CD4-positive, alpha-beta T cell (primary cell): ENCODE measurements at places on chromosomes 5 and 9. TPM values are rescaled to one million over a fixed set of nuclear protein-coding genes. Genes with fewer than 3 reads are reported as not detected.

GRCh38 chr5:2352101-2352861, 399.2 kb downstream of the IRX2 start:
- DNase-seq, result no peak

- no peak for DNase-seq
These were observed 7.8 kb upstream of the ORM1 start for GRCh38 chr9:114314881-114315722.

DNA sequence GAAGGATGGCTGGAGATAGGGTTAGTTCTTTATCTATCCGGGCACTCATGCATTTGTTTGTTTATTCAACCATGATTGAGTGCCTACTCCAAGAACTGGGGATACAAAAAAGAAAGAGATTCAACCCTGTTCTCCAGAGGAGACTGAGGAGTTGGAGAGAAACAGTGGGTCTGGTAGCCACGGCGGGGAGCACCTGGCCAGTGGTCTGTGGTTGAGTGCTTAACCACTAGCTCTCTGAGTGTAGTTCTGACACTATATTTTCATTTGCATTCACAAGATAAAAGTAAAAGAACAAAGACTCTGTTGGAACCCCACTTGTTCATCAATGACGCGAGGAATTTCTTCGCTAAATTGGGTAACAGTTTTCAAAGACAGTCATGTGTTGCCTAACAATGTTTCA, 295.5 kb upstream of the MSX2 start:
- no peak for DNase-seq

- no peak for DNase-seq
These were observed 39.7 kb upstream of the RNU6ATAC start for GRCh38 chr9:134204041-134204440.

DNA sequence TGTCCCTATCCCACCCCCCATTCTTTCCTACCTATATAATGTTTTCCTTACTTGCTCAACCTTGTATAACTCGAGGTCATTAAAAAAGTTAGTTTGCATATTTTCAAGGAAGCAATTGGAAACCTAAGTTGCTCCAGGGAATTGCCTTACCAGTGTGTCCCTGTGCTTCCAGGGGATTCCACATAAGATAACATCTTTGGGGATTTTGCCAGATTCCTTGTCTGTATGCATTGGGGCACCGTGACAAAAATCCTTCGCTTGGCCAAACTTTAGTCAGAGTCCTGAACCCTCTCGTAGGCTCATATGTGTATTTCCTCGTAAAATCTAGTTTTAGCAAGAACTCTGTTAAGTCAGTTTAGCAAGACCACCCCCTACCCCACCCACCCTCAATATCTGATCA, 14.7 kb upstream of the OSMR start:
- DNase-seq, result no peak

DNA sequence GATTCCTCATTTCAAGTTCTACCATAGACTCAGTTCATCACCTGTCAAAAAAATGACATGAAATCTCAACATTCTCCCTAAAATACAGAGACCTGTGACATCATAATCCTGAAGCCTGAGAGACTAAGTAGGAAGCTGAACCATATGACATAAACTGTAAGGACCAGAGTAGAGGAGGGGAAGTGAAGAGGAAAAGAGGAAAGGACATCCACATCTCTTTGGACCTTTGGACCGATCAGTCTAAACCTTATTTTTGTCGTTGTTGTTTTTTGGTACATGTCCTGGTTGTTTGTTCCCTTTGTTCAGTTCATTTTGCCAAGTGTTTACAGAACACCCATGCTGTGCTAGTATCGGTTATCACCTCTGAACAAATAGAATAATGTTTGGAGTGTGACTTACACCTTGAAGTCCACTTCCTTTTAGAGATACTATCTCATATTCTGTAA, 41.9 kb downstream of the LURAP1L start:
- no peak for DNase-seq

DNA sequence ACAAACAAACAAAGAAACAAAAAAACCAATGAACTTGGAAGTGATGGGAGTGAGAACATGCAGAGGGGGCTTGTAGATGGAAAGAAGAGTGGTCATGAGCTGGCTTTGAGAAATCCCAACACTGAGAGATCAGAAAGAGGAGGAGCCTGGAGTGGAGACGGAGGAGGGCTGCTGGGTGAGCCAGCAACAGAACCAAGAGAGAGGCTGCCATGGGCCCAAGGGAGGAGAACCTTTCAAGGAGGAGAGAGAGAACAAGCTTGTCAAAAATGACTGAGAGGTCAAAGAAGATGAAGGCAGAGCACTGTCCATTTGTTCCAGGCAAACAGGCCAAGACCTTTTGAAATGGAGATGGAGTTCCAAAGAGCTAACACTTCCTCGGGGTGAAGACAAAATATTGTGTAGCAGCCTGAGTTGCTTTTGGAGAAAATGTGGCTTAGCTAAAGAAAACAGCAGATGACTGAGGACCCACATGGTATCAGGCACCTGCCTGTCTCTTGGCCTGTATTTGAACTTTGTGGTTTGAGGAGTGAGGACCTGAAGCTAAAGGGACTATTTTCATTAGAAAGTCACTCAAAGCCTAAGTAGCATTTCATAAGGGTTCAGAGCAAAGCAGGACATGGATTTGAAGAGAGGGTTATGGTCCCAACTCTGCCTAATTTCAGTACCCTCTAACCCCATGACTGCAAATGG, 13.1 kb downstream of the NSG2 start:
- DNase-seq, result no peak

- DNase-seq, result no peak
These were observed 458.4 kb downstream of the KDM4C start for GRCh38 chr9:7216004-7216841.

DNA sequence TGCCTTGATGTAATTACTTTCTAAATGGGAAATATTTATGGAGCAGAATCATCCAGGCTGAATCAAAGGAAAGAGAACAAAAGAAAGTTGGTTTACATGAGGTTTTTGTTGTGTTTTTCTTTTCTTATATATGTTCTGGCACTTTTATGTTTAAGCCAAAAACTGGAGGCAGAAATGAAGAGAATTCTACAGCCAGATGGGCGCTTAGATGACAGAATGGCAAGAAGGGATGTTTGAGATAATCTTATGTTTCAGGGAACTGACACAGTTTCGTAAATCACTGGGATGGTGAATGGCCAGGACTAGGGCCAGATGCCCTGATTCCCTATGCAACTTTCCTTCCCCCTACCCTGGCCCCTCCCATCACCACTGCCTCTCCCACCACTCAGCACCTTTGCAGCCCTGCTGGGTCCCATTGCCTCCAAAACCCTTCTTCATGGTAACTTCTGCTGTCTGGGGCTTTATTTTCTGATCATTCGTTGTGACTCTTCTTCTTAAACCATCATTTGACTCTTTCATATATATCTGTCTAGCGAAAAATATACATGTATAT, 111.8 kb downstream of the EFNA5 start:
- DNase-seq, result no peak

DNA sequence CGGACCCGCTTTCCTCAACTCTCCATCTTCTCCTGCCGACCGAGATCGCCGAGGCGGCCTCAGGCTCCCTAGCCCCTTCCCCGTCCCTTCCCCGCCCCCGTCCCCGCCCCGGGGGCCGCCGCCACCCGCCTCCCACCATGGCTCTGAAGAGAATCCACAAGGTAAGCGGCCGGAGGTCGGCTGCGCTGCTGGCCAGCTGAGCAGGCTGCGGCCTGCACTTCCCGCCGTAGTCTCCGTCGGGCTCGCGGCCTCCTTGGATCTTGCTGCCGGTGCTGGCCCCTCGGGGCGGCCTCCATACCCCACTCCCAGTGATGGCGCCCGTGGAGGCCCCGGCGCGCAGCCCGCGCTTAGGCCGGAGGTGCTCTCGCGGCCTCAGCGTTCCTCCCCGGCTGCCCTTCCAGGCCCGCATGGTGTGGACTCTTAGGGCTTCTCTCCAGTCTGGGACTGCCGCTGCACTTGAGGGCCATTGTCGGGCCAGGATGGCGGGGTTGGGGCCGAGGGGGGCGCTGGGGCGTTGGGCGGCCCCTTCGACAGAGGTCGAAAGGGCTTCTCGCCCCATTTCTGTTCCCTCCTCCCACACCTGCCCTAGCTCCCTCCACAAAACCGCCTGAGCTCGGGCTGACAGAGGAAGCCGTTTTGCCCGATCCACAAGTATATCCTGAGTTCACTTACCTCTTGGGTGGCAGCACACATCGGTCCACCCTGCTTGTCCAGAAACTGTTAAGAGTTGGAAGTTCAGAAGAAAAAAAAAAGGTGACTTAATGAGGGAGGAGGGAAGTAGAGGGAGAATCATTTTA, 714 bp downstream of the UBE2D2 start:
- peak; percentile 38 for DNase-seq

GRCh38 chr5:35741126-35741716, 115.5 kb upstream of the IL7R start:
- no peak for DNase-seq

DNA sequence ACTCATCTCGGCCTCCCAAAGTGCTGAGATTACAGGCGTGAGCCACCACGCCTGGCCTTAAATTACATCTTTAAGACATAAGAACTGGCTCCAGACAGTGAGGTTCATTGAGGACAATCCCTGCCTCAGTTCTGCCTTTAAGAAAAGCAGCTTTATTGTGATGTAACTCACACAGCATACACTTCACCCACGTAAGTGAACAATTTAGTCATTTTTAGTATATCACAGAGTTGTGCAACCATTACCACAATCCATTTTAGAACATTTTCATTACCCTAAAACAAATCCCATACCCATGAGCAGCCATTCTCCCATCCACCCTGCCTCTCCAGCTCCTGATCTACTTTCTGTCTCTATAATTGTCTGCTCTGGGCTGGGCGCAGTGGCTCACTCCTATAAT, 24.0 kb upstream of the LTC4S start:
- DNase-seq, result no peak

GRCh38 chr9:121225240-121225639, 23.6 kb upstream of the RAB14 start:
- no peak for DNase-seq

DNA sequence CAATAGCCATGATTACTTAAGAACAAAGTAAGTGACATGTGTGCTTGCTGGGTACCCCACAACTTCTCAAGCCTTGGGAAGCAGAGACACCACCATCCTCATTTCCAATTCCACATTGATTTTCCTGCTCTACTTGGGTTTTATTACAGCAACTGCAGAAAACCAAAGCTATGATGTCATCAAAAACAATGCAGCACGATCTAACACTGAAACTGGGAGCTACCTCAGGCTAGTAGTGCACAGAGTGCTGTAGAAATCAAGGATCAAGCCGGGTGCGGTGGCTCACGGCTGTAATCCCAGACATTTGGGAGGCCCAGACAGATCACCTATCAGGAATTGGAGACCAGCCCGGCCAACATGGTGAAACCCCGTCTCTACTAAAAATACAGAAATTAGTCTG, 174.4 kb upstream of the MSX2 start:
- DNase-seq, result no peak

DNA sequence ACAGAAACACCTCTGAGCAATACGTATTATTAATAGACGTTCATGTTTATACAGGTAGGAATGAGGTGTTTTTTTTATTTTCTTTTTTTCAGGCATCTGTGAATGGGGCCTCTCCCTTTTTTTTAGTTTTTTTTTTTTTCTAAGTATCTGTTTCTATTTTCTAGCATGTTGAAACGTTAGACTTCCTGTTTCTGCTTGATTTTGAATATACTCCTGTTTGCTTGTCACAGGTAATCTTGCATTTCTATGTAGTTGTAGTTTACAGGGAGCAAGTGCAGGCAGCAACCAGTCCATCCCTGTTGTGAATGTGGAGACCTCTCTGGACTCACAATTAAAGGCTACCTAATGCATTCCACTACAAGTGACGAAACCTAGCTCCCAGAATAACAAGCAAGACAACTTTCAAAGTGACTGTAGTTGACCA, 22.8 kb upstream of the TNFAIP8 start:
- DNase-seq, result no peak

GRCh38 chr5:386432-387341, 56.3 kb upstream of the EXOC3 start:
- no peak for DNase-seq

DNA sequence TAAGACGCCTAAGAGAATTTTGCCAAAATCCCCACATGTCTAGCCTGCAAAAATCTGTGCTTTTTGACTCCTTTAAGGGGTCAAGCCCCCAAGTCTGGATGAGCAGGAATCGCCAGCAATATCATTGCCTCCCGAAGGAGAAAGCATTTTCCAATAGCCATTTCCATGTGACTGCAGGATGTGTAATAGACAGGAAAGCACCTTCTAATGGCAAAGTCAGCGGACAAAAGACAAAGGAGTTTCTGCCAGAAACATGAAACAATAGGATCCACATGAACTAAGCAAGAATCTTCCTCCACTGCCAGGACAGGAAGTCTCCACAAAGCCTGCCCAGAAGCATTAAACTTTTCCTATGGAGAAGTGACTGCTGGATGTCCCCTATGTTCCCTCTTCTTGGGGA, 177.1 kb upstream of the PCSK5 start:
- no peak for DNase-seq

GRCh38 chr9:73536403-73536802, 384.7 kb downstream of the ANXA1 start:
- DNase-seq, result no peak

GRCh38 chr9:2755285-2755684, 38.0 kb downstream of the KCNV2 start:
- DNase-seq, result no peak

DNA sequence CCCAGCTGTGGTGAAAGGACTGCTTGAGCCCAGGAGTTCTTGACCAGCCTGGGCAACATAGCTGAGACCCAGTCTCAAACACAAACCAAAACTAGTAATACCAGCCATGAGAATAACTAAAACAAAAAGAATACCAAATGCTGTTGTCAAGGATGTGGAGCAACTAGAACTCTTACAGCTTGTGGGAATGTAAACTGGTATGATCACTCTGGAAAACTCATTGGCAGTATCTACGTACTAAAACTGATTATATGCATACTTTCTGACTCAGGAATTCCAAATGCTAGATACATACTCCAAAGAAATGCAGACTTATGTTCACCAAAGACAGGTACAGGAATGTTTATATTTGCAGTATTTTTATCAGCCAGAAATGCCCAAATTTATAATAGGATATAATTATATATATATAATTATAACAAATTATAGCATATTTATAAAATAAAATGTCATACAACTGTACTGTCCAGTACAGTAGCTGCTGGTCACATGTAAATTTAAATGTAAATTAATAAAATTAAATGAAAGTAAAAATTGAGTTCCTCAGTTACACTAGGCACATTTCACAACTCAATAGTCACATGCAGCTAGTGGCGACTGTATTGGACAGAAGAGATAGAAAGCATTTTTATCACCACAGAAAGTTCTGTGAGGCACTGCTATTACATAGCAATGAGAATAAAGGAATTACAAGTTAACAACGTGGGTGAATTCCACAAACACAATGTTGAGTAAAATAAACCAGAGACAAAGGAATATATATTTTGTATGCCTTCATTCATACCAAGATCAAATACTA, 118.5 kb downstream of the GNAQ start:
- no peak for DNase-seq

GRCh38 chr9:124818431-124819281, 34.6 kb upstream of the WDR38 start:
- no peak for DNase-seq

The PALM2AKAP2 gene
- total RNA-seq, result not detected

The FAM174A gene
- total RNA-seq, result 6.2 TPM

The PCDHA4 gene
- total RNA-seq, result not detected

The GDA gene
- not detected for total RNA-seq

The BTNL3 gene
- total RNA-seq, result not detected

The SLC4A9 gene
- not detected for total RNA-seq
